ENCODE measurements at places on chromosomes 16 and 17.

GRCh38 chr16:88783391-88784073 lies 1.5 kb downstream of the PIEZO1 start:
- no peak for DNase-seq

DNA sequence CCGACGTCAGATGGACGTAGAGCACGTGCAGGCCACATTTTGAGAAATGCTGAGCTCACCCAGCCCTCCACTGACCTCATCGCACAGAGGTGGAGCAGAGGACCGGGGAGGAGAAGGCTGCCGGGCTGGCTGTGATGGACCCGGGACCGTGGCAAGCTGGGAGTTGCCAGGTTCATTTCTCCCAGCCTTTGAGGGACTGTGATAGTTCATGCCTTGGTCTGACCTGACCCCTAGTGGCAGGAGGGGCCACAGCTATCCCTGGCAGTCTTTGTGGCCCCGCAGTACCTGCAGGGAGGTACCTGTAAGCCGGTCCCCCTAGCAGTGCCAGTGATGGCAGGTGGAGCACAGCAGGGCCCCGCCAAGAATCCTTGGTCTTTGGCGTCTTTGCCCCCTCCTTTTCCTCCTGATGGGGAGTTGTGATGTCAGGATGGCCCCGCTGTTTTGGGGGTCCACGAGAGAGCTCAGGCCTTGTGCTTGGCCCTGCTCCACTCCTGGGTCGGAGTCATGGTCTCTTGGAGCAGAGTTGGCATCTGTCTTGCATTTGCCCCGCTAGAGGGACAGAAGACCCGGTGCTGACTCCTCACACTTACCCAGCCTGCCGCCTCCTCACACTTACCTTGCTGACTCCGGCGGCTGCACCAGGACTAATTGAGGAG lies 50.4 kb downstream of the OR1D5 start:
- peak; percentile 48 for DNase-seq

DNA sequence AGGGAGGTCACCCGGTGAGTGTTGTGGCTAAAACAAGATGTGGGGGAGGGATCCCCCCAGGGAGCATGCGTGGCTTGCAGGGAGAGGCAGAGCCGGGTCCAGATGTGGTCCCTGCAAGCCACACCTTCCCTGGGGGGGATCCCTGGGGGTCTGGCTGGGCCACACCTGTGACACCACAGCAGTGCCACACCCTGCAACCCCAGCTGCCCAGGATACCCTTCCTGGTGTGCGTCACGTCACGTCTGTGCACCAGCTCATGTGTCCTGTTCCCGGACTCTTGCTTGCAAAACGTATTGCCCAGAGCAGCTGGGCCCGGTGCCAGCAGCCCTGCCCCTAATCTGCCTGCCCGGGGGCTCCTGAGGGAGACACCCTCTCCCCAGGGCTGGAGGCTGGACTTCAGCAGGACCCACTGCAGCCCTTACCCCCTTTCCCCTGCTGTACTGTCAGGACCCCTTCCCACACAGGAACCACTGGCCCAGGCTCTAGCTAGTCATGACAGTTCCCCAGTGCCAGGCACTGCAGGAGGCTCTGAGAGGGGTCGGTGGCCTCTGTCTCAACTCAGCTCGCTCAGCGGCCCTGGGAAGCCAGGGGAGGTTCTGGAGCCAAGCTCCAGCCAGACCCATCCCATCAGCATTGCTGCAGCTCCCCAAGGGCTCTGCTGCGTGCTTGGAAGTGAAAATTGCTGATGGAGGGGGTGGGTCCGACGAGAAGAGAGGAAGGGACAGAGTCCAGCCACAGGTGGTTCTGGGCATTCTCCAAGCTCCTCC lies 25.8 kb upstream of the ACSF3 start:
- no peak for DNase-seq

GRCh38 chr17:21283482-21284318 lies 811 bp upstream of the MAP2K3 start:
- DNase-seq = no peak

GRCh38 chr17:66190738-66191592 lies 968 bp downstream of the CEP112 start:
- no peak for DNase-seq

- no peak for DNase-seq
These were observed 863.2 kb upstream of the GOT2 start for GRCh38 chr16:59597269-59597668.

DNA sequence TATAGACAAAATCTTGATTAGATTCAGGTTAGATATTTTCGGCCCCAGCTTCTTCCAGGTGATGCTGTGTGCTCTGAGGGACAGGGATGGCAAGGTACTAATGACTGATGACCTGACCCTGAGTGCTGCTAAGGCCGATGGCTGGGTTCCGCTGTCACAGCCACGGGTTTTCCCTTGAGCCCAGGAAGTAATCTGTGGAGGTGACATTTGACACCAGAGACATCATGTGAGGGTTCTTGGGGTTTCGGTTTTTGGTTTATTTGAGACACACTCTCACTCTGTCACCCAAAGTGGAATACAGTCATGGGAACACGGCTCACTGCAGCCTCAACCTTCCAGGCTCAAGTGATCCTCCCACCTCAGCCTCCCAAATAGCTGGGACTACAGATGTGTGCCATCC lies 9.8 kb downstream of the OTOP3 start:
- DNase-seq = no peak

GRCh38 chr16:23236983-23237382 lies 54.4 kb downstream of the SCNN1G start:
- no peak for DNase-seq

DNA sequence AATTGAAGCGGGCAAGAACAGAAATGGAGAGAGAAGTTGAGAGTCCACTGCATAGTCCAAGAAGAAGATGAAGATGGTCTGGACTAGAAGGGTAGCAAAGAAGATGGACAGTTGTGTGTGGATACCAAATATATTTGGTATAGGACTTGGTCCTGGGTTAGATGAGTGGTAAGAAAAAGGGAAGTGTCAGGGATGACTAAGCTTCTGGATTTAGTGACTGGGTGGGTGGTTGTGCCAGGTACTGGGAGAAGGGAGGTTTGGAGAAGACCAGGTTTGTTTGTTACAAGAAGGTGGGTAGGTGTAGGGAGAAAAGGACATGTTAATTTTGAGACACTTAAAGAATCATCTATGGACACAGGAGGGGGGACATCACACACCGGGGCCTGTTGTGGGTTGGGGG lies 5.4 kb downstream of the VMP1 start:
- DNase-seq = no peak

- DNase-seq = no peak
These were observed 15.4 kb upstream of the HSBP1 start for GRCh38 chr16:83792391-83792790.

- peak; percentile 44 for DNase-seq
These were observed 982 bp downstream of the SPAG9 start for GRCh38 chr17:51119415-51120356.

- DNase-seq = no peak
These were observed 9.8 kb downstream of the IL34 start for GRCh38 chr16:70656065-70656711.
